Mesothelial cell of epicardium (in vitro differentiated cells): ENCODE measurements at places on chromosomes 5 and 9.

- H3K4me3 ChIP-seq: no peak overlapping the region
- no peak overlapping the region for H3K27ac ChIP-seq
- peaks cover 28% of the 10 kb centered on the region for H3K27me3 ChIP-seq
- H3K36me3 ChIP-seq: no peaks in the 10 kb centered on the region
- no peaks in the 10 kb centered on the region for H3K4me1 ChIP-seq
These were observed 20.1 kb downstream of the HK3 start for GRCh38 chr5:176878906-176879662.

- peak overlapping the region; percentile 70 for H3K27ac ChIP-seq
- peaks cover 4% of the 10 kb centered on the region for H3K36me3 ChIP-seq
- H3K27me3 ChIP-seq: no peaks in the 10 kb centered on the region
- H3K4me3 ChIP-seq: no peak overlapping the region
These were observed 12.8 kb upstream of the SRP19 start for GRCh38 chr5:112848116-112848811.

DNA sequence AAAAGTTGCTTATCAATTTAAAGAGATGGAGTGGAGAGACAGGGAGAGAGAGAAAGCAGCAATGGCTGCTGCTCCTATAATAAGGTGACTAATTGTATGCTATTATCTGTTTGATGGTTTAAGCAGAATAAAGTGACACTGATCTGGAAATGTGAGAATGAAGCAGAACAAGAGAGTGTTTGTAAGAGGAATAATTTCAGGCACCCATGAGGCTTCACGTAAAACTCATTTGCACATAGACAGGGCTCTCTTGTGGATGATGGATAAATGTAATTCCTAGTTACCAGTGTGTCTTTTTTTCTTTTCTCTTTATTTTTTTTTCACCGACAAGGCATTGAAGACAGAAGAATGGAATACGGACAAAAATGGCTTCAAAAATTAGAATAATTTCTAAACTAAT, 228.8 kb upstream of the TYRP1 start:
- peaks cover 2% of the 10 kb centered on the region for H3K27me3 ChIP-seq
- no peak overlapping the region for H3K27ac ChIP-seq
- DNase-seq: no peak
- peaks cover 21% of the 10 kb centered on the region for H3K4me1 ChIP-seq
- H3K4me3 ChIP-seq: no peak overlapping the region

DNA sequence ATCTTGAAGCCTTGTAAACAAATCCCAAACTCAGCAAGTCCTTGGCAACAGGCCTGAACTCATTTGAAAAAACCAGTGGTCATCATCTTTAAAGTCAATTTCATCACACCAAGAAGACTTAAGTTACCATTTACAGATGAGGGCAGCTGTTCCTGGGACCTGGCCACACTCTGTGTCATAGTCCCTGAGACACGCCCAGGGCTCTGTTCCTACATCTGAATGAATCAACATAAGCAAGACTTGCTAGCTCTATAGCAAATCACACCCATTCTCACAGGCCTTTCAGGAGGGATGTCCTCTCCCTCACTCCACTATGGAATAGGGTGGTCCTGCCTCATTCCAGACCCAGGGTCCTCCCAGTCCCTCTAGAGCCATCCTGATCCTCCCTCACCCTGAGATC, 142.8 kb downstream of the NSG2 start:
- H3K4me1 ChIP-seq: peaks cover 27% of the 10 kb centered on the region
- peaks cover 13% of the 10 kb centered on the region for H3K27me3 ChIP-seq
- no peak overlapping the region for H3K4me3 ChIP-seq
- no peaks in the 10 kb centered on the region for H3K36me3 ChIP-seq
- no peak overlapping the region for H3K27ac ChIP-seq

- H3K4me1 ChIP-seq: no peaks in the 10 kb centered on the region
- H3K36me3 ChIP-seq: no peaks in the 10 kb centered on the region
- no peaks in the 10 kb centered on the region for H3K27me3 ChIP-seq
These were observed 216.0 kb upstream of the PUM3 start for GRCh38 chr9:3059781-3060468.

- no peak overlapping the region for H3K27ac ChIP-seq
- peaks cover 3% of the 10 kb centered on the region for H3K36me3 ChIP-seq
- peaks cover 26% of the 10 kb centered on the region for H3K4me1 ChIP-seq
- DNase-seq: no peak
These were observed 3.0 kb downstream of the MTMR12 start for GRCh38 chr5:32309761-32310160.

DNA sequence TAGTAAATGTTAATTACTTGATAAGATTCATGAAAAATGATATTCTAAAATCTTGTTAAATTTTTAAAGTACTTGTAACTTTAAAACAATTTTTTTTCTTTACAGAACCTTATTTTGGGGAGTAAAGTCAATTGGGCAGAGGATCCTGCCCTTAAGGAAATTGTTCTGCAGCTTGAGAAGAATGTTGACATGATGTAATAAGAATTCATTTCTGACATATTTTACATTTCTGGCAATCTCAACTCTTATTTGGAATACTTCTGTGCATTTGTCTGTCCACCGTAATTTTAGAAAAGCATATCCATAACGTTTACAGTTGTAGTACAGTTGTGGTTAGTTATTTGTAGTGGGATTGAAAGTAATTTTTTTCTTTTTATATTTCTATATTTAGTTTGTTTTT, 20.2 kb downstream of the CENPH start:
- no peak overlapping the region for H3K4me3 ChIP-seq
- no peak for DNase-seq
- H3K27ac ChIP-seq: no peak overlapping the region
- H3K4me1 ChIP-seq: peaks cover 1% of the 10 kb centered on the region
- peaks cover 2% of the 10 kb centered on the region for H3K36me3 ChIP-seq

DNA sequence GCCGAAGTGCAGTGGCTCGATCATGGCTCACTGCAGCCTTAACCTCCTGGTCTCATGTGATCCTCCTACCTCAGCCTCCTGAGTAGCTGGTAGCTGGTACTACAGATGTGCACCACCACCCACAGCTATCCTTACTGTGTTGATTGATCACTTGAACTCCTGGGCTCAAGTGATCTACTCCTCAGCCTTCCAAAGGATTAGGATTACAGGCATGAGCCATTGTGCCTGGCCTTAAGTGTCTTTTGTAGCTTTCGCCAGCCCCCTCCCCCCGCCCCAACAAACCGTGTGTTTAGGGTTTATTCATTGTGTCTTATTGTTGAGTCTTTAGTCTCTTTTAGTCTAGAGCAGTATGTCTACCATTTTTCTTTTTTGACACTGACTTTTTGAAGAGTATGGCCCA, 33.1 kb downstream of the SPIN1 start:
- no peak for DNase-seq
- peaks cover 57% of the 10 kb centered on the region for H3K36me3 ChIP-seq
- peak overlapping the region; percentile 18 for H3K27ac ChIP-seq
- peaks cover 14% of the 10 kb centered on the region for H3K4me1 ChIP-seq

GRCh38 chr9:93325307-93326035, 126.0 kb upstream of the FAM120A start:
- H3K27ac ChIP-seq: no peak overlapping the region
- no peaks in the 10 kb centered on the region for H3K36me3 ChIP-seq
- H3K27me3 ChIP-seq: peaks cover 2% of the 10 kb centered on the region
- no peak for DNase-seq

DNA sequence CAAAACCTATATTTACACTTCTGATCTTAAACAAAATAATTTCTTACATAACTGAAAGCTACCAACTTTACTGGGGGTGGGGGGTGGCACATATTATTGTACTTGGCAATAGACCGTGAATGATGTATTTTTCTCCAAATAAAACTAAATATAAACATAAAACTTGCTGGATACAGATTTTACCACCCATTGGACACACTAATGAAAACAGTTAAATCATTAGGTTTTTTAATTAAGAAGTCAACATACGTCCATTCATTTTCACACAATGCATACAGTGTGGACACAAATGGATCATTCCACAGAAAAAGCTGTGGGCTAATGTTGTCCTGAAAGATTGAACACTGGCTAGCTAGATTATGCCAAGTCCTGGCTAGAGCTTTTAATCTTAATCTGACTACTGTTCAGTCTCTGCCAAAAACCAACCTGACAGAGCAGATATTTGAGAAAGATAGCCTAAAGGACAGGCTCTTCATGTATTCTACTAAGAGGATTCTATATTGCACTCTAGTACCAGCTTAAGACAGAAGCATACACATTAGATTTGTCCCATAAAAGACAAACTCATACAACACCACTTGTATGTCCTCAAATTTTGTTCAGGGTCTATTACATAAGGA, 118.1 kb downstream of the SIL1 start:
- peaks cover 8% of the 10 kb centered on the region for H3K36me3 ChIP-seq
- H3K4me1 ChIP-seq: peaks cover 28% of the 10 kb centered on the region
- no peak for DNase-seq
- H3K4me3 ChIP-seq: no peak overlapping the region
